ENCODE measurements at places on chromosomes 6 and 20.
A peak's percentile ranks its signal among the peaks of the same experiment; 100 is the strongest.

- no peak for DNase-seq
Observed at GRCh38 chr6:96468281-96468680, 53.3 kb upstream of the UFL1 start.

- DNase-seq: peak; percentile 17
Observed at GRCh38 chr6:63452125-63452524, 120.2 kb upstream of the LOC128125822 start.

GRCh38 chr20:23637282-23638221, at the start of gene CST3:
Gene CST3 (minus strand): TSS chr20:23637955. CDS start chr20:23637862, 93 bp downstream.
- peak; percentile 89 for DNase-seq

- no peak for DNase-seq
Observed at GRCh38 chr20:16714751-16715150, 15.1 kb upstream of the SNRPB2 start.

DNA sequence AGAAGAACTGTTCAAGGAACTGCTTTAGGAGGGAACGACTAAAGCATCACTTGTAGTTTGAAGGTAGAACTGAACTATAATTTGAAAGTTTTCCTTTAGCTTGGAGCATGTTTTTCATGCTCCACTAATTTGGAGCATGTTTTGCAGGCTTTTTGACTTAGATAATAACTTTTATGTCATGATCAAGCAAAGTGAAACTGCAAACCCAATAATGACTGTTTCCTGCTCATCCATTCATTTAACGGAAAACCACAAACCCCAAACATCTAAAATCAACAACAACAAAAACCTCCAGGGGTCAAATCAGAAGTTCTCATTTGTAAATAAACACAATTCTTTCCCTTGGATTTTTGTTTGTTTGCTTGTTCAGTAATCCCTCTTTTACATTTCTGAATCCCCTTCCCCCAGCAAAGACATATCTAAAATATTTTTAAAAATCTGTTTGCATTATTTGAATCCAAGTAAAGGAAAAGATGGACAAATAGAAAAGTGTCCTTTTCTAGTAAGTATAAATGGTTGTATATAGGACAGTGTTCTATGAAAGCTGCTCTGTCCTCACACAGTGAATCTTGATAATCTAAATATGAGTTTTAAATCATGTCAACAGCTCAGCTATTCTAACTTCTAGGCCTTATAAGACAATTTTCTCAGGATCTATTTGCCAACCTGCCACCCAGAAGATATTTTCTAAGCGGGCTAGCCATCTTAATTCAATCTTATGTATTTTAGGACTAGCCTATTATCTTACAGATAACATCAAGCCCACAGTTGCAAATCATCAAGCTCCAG, 2.6 kb downstream of the SIM1 start:
- no peak for DNase-seq

DNA sequence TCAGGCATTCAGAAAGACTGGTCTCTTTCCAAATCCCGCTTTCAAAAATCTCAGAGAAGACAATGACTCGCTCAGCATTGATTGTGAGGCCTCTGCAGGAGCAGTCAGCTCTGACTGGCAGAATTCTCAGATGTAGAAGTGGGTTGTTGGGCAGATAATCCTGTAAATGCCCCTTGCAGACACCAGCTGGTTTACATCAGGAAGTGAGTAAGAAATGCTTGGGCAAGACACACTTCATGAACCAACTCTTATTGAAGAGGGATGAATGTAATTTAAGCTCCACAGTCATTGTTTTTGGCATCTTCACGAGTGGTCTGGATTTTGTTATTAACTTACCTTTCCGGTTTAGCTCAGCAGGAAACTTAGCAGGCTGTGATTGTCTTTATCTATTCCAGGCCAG, 166.6 kb downstream of the PLCB4 start:
- DNase-seq: no peak

- peak; percentile 45 for DNase-seq
Observed at GRCh38 chr6:25370178-25371036, 91.2 kb downstream of the CARMIL1 start.

DNA sequence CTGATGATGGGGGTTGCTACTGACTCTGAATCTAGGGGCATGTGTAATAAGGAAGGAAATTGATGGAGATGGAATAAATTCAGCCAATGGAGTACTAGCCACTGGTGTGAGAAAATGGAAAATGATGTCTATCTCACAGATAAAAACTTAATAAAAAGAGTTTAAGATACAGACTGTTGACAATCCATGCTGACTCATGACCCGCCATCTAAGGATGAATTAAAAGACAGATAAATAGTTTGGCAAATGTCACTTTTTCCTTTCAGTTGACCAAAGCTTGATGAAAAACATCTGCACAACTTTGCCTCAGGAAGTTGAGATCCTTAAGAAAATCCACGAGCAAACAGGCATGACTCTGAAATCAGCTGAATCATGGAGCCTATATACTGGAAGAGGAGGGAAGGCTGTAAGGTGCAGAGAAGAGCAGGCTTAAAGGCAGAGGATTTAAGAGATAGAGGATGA, 82.6 kb upstream of the BMP5 start:
- no peak for DNase-seq

DNA sequence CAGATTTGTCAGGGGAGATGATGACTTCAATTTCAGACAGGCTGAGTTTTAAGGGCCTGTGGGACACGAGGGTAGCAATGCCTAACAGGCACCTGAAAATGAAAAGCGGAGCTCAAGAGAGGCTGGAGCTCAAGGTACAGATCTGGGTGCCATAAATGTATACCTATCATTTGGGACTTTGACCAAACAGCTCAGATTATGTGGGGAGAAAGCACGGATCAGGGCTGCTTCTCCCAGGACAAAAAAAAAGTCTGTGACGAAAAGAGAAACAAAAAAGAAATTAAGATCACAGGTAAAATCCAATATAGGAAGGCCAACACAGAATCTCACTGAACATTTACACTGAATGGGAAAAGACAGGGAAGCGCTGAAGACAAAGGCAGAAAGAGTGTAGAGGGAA, 1.9 kb downstream of the PRELID3B start:
- no peak for DNase-seq

DNA sequence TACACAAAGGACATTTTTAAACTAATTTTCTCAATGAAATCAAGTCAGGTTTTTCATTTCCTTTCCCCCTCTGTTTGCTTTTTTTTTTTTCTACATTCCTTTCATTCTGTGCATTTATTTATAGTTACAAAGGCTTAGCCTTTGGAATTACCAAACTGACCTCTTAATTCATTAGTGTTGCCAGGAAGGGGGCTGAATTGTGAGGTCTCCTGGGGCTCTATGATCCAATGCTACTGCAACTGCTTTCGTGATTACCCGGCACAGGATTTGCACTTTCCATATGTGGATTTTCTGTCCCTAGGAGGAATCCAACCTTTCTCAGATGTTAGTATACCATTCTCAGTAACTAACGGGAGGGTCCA, 35.3 kb downstream of the NEDD9 start:
- DNase-seq: no peak

DNA sequence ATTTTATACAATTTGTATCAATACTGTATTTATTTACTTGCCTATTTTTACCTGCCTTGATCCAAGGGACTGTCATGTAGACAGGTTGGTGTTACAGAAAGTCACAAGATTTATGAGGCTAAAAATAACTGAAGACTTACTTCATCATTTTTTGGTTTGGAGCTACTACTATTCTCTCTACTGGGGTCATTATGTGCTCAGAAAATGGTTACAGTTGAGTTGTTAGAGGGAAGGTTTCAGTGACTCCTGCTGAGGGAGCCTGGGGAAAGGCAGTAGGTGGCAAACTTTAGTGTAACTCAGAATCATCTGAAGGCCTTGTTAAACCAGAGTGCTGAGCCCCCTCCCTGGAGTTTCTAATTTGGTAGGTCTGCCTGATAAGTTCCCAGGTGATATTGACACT, 118.8 kb downstream of the TINAG start:
- no peak for DNase-seq

- no peak for DNase-seq
Observed at GRCh38 chr6:80170433-80170832, 64.0 kb downstream of the BCKDHB start.

DNA sequence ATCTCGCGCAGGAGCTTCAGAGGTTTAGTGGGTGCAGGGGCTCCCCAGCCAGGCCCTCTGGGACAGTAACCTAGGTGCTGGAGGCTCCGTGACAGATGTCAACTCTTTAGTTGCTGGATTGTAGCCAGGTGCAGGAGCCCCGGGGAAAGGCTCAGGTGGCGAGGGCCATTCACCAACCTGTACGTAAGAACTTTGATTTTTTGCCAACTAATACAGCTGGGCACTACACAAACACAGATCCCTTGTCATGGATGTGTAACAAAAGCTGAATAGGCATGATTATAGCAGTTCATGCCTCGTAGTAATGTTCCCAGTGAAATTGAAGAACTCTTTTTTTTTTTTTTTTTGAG, 82.6 kb downstream of the CDC5L start:
- no peak for DNase-seq

DNA sequence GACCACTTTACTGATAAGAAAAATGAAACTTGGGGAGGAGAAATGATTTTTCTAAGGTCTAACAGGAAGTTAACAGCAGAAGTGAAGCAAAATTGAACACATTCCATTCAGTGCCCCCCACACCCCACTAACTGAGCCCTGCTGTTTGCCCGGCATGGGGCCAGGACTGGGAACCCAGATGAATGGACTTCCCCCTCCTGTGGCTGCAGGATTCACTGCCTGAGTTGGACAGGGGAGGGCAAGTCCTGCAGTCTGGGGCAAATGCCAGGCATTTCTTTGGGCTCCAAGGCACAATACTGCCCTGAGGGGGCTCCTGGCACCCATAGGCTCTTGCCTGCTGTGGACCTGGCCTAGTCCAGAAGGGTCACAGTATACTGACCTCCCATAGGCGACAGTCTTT, 28.3 kb downstream of the FYN start:
- no peak for DNase-seq

- DNase-seq: no peak
Observed at GRCh38 chr6:1487239-1487638, 97.9 kb downstream of the FOXF2 start.

DNA sequence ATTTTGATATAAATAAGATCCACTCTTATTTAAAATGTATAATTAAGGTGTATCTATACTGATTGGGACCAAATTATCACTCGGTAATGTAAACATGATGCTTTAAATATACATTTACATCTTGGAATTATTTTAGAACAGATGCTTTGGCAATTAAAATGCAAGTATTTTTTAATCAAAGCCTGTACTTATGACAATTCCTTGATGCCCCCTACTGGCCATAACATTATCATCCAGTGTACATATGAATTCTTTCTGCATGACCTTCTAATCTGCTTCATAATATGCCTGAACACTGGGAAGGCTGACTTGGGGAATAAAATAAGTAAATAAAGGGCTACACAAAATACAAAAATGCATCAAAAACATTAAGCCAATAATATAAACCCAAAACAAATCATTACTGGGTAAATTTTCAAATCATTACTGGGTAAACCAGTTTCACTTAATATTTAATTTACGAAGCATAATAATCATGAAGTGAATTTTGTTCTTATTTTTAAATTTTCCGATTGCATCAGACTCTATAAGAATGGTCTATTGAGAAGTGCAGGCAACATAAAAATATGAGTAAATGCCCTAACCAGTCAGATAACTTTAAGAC, 65.1 kb downstream of the CGA start:
- DNase-seq: peak; percentile 37

DNA sequence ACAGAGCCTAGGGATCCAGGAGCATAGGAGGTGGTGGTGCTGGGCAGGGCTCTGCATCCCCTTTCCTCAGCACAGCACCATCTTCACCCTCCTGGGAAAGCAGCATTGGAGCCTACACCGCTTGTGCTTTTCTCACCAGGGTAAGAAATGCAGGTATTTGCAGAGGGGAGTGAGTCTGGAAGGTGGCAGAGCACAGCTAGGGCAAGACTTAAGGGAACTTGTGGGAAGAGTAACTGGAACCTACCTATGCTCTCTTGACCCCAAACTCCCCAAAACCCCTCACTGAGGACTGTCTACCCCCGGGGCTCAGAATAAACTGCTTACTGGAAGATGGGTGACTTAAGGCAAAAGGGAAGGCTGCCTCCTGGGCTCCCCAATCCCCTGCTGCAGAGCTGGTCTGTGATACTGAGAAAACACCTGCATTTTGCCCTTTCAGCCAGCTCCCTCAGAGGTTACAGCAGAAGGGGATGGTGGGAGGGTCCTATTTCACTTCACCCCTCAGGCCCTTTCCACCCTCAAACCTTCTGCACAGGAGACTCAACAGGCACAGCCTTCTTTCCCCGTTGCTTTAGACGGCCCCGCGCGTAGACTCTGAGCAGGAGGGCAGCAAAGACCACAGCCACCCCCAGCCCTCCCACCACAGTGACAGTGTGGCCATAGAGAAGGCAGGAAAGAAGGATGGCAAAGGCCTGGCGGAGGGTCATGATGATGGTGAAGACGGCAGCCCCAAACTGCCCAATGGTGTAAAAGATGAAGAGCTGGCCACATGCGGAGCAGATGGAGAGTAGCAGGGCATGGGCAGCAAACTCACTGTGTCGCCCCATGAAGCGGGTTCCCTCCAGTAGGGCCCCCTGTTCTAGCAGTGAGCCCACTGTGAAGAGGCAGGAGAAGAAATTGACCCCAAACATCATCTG, 2.9 kb downstream of the SLC35B2 start:
- DNase-seq: peak; percentile 29

- no peak for DNase-seq
Observed at GRCh38 chr6:12048609-12049008, 36.5 kb downstream of the HIVEP1 start.

GRCh38 chr20:58965270-58966064, 15.6 kb upstream of the NELFCD start:
- no peak for DNase-seq

- DNase-seq: no peak
Observed at GRCh38 chr6:53378208-53378607, 29.5 kb upstream of the ELOVL5 start.

DNA sequence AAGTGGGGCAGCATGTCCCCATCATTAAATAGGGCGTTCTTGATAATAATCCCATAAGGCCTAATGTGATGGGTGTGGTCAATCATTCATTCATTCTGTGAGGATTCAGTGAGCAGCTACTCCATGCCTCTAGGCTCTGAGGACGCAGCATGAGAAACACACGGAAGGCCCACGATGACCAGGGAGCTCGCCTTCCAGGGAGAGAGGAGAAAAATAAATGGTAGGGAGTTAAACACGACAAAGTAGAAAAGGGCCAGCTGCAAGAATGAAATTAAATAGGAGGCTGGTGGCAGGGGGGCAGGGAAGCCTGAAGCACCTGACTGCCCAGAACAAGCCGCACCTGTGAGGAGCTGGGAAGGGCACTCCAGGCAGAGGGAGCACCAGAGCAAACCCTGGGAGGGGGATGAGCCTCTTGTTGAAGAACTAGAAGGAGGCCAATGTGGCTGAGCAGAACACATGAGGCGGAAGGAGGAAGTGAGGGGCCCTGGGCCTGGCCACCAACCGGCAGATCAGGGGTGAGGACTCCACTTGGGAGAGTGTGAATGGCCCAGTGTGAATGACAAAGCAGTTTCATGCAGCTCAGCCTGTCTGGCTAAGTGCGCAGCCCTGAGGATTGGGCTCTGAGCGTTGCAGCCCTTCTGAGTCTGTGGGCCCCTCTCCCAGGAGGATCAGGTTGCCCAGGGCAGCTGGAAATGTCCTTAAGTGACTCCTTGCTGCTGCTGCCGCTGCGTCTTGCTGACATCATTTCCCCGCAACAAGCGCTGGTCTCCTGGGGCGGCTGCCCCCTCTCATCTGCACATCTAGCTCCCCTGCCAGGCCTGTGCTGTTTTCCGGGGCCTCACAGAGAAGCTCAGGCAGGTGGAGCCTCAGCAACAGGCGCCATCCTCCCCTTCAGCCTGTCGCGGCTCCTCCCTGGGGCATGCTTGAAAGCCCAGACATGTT, 99.9 kb downstream of the CDH26 start:
- no peak for DNase-seq
